ENCODE measurements at places on chromosomes 2 and 18.

- peak; percentile 88 for DNase-seq
Observed at GRCh38 chr2:68909793-68910674, 38.8 kb upstream of the BMP10 start.

DNA sequence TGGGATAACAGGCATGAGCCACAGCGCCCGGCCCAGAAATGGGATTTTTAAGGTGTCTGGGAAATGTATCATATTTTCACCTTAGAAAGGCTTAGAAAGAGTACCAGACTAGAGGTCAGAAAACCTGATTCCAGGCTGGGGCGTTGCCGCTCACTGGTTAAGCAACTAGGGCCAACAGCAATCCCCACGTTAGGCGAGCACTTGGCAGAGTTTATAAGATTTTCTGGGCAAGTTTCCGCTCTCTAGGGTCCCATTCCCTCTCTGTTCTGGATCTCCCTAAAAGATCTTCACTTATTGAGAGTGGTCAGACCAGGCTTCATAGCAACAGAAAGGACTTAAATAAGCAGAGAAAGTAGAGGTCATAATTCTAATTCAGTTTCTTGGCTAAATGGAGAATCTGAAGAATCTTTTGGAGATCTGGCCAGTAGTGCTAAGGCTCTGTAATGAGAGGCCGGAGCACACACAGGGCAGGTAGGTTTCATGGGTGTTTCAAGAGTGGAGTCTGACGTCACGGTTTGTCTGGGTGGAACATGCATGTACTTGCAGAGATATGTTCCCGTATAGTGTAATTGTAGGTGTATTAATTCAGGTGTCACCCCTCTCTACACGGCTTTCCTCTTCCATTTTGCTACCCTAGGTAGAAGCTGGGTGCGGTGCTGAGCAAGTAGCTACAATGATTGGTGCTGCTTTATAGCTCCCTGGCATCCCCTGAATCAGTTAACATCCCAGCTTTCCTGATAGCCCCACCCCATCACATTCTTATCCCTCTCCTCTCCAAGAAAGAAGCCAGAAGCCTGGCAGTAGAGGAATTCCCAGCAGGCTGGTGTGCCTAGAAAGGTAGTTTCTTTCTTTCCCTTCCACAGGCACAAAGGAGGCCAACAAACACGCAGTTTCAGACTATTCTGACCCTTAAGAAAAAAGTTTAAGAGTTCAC lies 4.4 kb upstream of the SMAD7 start:
- no peak for DNase-seq

- no peak for DNase-seq
Observed at GRCh38 chr2:15789381-15790062, 150.8 kb upstream of the MYCN start.

DNA sequence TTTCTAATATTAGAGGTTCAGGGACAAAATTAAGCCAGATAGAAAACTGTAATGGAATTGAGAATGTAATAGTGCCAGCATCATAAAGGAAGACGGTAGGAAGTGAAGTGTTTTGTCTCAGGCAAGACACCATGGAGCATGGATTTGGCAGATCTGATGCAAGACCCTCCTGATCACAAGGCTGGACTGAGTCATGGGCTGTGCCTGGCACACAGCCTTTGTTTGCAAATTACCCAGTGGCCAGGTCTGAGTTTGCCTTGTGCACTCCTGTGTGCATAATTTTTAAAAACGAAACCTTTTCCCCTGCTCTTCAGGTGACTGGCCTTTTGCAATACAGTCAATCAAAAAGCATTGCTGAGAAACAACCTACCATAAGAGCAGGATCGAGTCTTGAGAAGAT lies 2.0 kb upstream of the UPP2 start:
- no peak for DNase-seq

- DNase-seq = no peak
Observed at GRCh38 chr2:11509657-11510360, 24.0 kb upstream of the GREB1 start.

DNA sequence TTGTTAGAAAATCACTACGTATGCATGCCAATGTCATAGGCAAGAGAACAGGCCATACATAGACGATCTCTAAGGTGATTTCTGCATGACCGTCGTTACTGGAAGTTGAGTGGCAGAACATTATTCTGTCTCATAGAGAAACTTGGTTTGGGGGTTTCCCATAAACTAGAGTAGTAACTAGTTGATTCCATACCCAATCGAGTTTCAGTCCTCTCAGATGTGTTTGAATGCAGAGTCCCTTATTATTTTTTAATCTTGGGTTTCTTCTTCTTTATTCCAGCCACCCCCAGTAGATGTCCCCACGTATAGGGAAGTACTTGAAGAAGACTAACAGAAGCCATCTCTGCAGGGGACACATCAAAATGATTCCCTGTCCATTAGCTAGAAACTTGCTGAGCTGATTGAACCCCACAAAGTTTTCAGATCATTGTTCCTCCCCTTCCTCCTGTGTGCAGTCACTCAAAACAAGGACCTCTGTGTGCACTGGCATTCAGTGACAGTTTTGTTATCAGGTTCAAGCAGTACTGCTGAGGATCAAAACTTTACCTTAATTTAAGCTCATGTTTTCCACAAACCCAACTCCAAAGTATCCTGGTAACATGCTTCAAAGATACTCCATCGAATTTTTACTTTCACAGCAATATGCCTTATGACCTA lies 68.4 kb upstream of the CDCA7 start:
- DNase-seq = peak; percentile 82

DNA sequence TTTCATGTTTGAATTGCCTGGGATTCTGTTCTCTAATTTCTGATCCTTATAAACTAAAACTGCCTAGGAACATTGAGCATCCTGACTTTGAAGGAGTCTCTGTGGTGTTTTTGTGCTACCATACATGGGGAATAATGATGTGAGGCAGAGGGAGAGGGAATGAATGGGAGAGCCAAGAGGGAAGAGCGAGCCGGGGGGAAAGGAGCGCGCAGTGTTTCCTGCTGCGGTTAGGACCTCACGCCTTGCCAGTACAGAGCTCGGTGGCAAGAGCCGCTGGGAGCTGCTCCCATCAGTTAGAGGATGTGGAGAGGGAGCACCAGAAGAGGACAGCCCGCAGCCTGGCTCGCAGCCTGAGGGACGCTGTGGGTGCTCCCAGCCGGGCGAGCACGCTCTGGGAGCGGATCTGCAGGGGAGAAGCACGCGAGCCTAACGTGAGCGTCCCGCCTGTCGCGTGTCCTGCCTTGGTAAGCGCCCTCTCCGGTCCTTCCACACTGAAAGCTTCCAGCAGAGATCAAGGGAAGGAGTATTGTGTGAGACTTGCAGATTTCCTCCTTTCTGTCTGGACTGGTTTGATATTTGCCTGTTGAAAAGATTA lies 114.7 kb downstream of the FAM210A start:
- no peak for DNase-seq

DNA sequence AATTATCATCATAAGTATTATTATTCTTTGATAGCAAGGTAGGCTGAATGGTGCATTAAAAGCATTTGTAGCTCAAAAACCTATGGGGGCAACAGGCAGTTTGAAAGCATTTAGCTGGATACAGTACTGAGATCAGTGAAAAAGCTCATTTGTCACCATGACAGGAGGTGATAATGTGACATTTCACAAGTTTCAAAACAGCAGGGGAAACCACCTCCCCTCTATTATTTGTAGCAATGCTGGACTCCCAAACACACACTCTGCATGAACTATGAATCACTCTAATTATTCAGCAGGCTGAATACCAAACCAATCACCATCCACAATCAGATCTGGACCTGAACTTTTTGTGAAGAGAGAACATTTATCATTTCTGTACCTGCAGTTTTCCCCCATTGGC lies 63.4 kb downstream of the MYO5B start:
- DNase-seq = no peak

GRCh38 chr2:160375802-160376469 lies 117.7 kb downstream of the RBMS1 start:
- no peak for DNase-seq

DNA sequence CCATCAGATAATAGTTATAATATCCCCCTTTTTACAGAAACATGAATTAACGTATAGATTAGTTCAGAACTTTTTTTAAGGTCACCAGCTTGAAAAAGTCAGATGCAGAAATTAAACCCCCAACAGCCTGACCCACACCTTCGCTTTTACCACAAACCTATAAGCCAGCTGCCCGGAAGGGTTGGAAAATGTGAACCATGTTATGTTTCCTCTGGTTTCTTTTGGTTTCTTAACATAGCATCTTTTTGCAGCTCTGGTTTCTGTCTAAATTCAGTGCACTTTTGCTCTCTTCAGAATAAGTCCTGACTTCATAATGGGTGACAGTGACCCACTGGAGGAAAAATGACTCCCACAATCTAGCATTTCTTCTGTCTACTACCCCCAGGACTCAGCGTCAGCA lies 381.7 kb upstream of the DDX18 start:
- DNase-seq = no peak

- DNase-seq = no peak
Observed at GRCh38 chr2:78154586-78154985, 632.4 kb upstream of the LRRTM4 start.

DNA sequence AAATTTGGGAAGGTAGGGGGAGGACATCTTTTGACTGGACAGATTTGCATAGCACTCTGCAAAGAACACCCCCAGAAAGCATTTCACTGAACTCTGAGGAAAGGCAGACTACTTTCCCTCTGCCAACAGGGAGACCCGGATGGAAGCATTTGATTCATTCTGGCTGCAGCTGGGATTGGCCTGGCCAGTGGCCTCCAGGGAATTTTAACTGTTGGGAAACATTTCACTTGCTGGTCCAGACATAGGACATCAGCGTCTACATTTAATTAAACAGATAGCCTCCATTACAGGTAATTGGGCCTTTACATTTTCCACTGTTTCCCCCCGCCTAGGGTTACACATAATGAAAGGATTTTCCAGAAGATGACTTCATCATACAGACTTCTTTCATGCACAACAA lies 92.8 kb downstream of the MARCHF4 start:
- DNase-seq = no peak

DNA sequence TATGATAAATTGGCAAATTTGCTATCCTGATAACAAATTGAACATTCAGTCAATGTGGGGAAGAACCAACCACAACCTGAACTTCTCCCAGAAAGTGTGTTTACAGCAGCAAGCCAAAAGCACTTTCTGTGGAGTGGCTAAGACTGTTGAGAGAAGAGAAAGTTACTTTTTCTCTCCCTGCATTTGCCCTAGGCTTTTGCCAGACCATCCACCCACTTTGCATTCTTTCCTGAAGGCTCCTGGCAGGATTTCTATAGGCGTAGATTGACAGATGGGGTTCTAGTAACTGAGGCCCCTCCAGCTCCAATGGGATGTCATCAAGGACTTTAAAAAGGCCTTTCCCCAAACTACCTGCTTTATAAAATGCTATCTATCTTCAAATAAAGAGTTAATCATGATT lies 215.2 kb downstream of the GULP1 start:
- DNase-seq = no peak

GRCh38 chr2:127535918-127536317 lies 435 bp downstream of the MYO7B start:
- no peak for DNase-seq

DNA sequence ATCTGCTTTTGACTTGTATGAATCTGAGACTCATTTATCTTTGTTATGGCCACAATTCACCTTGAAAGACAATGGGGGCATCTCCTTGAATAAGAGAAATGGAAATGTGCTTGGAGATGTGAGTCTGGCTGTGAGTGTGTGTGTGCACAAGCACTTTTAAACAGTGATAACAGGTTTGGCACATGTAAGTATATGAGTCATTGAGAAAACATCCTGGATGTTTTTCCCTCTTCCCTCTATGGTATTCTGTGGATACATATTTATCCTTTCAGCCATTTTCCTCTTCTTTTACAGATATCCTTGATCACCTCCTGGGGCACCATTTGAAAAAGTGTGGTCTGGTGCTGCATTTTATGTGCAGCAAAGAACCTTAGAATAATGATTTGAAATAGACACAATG lies 317.3 kb upstream of the THUMPD2 start:
- no peak for DNase-seq

DNA sequence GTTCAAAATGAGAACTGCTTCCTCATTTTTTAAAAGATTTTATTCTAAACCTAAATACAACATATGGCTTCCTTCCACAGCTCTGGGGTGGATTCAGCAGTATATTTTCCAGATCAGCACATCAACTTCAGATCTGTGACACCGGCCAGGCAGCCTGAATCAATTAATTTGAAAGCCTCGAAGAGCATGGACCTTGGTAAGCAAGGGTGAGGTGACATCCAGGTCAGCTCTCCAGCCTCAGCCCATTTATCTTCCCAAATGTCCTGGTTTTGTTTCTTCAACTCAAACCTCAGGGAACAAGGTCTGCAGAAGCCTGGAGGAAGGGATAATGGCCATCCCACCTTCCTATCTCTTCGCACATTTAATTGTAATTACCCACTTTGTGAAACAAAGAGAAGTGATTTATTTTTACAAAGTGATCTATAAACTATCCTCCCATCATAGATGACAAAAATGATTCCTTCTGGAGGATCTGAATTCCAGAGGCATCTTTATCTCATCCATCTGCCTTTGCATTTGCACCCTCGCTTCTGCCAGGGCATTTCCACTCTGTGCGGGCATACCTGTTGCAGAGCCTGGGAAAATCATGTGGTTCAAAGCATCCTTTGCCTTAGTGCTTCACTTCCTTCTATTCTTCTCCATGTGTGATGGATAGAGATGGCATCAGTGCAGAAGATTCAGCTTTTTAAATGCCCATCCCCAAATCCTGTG lies 489.0 kb upstream of the NRP2 start:
- DNase-seq = no peak

GRCh38 chr2:525021-525420 lies 152.2 kb downstream of the TMEM18 start:
- DNase-seq = no peak

DNA sequence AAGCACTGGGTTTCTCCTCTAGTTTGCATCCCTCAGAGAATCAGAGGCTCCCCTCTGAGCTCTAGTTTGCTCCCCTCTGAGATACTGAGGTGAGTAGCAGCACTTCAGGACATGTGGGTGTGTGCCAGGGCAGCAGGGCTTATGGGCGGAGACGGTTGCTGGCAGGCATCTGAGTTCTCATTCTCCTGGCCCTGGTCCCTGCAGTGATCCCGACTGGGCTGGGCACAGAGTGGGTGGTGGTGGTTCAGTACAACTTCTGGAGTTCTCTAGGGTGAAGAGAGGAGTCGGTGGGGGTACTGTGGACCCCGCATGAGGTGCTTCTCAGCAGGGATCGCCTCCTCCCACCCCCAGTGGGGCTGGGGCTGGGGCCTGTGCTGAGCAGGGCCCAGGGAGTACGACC lies 47.9 kb downstream of the BOLA3 start:
- no peak for DNase-seq

GRCh38 chr2:20397811-20398447 lies 47.3 kb upstream of the PUM2 start:
- DNase-seq = no peak

DNA sequence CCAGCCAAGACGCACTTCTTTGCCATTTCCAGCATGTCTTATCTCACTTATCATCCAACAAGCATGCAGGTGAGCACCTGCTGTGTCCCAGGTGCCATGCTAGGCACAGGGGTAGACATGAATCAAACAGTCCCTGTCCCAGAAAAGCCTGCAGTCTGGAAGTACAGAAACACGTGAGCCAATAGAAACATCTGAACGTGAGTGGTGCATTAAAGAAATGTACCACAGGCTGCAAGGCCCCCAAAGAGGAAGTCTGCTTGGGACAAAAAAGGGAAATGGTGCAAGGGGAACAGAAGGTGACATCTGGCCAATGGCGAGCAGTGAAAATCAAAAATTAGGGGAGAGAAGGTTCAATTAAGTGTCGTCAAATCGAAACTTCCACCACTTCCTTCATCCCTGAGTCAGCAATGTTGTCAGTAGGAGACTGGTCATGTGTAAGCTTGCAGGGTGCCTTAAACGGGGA lies 17.6 kb upstream of the TMEM247 start:
- peak; percentile 44 for DNase-seq

- no peak for DNase-seq
Observed at GRCh38 chr2:188623995-188624643, 332.4 kb downstream of the GULP1 start.

- no peak for DNase-seq
Observed at GRCh38 chr2:138013639-138014038, 49.4 kb downstream of the HNMT start.
